GM12878 (cell line): ENCODE measurements at places on chromosomes 1 and 21. TPM values are rescaled to one million over a fixed set of nuclear protein-coding genes. Genes with fewer than 3 reads are reported as not detected.

The SV2A gene
- total RNA-seq: 11.3 and 11.6 TPM in 2 replicates

The GBP5 gene
- total RNA-seq: 0.44 and 0.56 TPM in 2 replicates

The KRTAP13-2 gene
- total RNA-seq: not detected in 2 replicates

The TAS1R1 gene
- 0.11 TPM in 1 of 2 replicates, not detected in the other for total RNA-seq

The FCRLB gene
- total RNA-seq: 7.9 and 8.3 TPM in 2 replicates

The SNAPIN gene
- 25.7 and 30.8 TPM in 2 replicates for total RNA-seq

The STK40 gene
- 51.0 and 57.0 TPM in 2 replicates for total RNA-seq

The LEFTY1 gene
- total RNA-seq: 0.27 TPM in 1 of 2 replicates, not detected in the other
